DMS53 (cell line): ENCODE measurements at places on chromosomes 4 and X.

GRCh38 chr4:91830681-91831395 is 472.9 kb upstream of the GRID2 start:
- no peak for DNase-seq

GRCh38 chr4:10085386-10085785 is 31.2 kb downstream of the WDR1 start:
- no peak for DNase-seq

DNA sequence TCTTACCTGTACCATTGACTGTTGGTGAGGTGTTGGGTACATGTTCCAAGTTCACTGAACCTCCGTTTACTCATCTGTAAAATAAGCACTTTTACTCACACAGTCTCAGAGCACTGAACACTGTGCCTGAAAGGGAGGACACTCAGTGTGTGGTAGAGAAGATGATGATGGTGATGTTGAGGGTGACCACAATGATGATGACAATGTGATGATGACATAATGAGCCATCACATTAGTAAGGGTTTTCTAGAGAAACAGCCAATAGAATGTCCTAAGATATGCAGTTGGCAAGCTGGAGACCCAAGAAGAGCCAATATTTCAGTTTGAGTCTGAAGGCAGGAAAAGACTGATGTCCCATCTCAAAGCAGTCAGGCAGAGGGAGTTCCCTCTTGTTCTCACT is 315.4 kb upstream of the IGFBP7 start:
- no peak for DNase-seq

- DNase-seq, result no peak
These were observed 189.9 kb upstream of the CXCL13 start for GRCh38 chr4:77415689-77416088.

GRCh38 chrX:31266203-31267076 is 194.6 kb upstream of the FTHL17 start:
- peak; percentile 64 for DNase-seq

- DNase-seq, result no peak
These were observed 64.2 kb upstream of the ADRA2C start for GRCh38 chr4:3701736-3702560.

DNA sequence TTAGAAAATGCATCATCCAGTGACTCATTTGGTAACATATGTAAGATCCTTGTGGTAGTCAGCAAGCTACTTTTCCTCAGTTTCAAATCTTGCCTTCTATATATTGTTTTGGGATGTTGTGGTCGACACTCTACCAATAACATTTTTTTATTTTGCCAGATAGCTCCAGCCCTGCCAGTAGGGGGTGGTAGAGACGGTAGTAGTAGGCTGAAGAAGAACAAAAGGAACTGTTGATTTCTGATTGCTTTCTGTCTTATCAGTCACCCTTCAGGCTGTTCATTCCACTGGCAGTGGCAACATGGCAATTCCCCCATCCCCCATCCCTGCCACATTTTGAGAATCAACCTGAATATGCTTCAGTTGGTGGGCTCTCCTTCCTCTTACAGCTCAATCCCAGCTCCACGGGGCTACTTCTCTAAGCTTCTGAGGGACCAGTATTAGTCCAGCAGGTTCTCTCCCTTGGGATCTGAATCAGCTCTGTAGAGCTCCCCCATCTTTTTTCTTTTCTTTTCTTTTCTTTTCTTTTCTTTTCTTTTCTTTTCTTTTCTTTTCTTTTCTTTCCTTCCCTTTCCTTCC is 171.5 kb upstream of the VEGFC start:
- peak; percentile 68 for DNase-seq
